GM12878 (cell line): ENCODE measurements at places on chromosomes 6 and 20.

- DNase-seq, result no peak
Observed at GRCh38 chr20:38727607-38728190, 3.4 kb downstream of the SLC32A1 start.

DNA sequence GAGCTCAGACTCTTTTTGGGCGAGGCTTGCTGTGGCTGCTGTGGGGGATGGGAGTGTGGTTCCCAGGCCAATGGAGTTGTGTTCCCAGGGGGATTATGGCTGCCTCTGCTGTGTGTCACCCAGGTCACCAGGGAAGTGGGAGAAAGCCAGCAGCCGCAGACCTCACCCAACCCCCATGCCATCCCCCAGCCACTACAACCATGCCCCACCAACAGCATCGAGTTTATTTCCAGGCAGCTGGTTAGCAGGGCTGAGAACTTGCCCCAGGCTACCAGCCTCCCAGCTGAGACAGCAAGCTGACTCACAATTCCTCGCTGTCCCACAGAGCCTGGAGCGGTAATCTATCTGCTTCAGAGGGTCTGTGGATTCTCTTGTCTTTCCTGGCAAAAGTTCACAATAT, 331.7 kb downstream of the FRK start:
- DNase-seq, result no peak

DNA sequence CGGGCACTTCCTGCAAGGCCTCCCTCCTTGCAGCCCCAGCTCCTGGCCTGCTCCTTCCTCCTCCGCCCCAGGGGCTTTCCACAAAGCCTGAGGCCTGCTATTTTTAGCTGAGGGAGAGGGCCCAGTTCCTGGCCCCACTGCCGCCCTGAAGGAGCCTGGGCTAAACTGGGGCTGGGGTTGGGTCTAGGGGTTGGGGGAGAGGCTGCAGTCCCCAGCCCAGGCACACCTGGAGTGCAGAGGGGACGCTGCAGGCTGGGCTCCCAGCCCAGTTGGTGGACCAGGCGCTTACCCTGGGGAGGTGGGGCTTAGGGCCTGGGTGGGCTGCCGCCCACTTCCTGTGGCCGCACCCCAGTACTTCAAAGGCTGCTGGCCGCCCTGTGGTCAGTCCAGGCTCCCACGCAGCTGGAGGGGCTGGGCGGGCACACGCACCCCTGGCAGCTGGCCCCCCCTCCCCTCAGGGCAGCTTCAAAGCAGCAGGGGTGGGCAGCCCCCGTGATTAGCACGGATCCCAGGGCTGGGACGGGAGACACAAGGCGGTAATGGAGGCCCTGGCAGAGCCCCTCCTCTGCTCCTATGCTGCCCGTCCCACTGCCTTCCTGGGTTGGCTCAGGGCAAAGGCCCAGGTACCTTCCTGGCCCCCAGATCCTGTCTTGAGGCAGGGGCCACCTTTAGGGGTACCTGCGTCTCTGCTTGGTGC, 7.1 kb upstream of the ABHD16B start:
- no peak for DNase-seq

- no peak for DNase-seq
Observed at GRCh38 chr6:127198549-127198948, 68.1 kb upstream of the RNF146 start.

- DNase-seq, result no peak
Observed at GRCh38 chr6:13445005-13445743, 42.2 kb downstream of the GFOD1 start.

- DNase-seq, result no peak
Observed at GRCh38 chr6:89002523-89002922, 39.1 kb upstream of the RNGTT start.

DNA sequence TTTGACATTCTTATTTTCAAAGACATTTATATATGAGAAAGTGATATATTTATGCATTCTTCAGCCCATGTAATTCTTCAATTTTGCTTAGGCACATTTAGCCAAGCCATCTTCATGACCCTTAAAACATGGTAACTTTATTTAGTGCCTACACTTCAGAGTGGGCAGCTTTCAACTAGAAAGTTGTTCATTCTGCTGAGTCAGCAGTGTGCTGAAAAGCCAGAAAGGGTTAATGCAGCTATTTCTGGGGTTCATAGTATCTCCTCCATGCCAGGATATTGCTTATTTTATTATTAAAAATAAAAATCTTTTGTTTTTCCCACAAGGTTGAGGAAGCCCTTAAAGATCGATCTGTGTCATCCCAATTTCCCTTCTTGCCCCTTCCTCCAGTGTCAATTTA, 79.2 kb downstream of the EDN1 start:
- DNase-seq, result no peak

DNA sequence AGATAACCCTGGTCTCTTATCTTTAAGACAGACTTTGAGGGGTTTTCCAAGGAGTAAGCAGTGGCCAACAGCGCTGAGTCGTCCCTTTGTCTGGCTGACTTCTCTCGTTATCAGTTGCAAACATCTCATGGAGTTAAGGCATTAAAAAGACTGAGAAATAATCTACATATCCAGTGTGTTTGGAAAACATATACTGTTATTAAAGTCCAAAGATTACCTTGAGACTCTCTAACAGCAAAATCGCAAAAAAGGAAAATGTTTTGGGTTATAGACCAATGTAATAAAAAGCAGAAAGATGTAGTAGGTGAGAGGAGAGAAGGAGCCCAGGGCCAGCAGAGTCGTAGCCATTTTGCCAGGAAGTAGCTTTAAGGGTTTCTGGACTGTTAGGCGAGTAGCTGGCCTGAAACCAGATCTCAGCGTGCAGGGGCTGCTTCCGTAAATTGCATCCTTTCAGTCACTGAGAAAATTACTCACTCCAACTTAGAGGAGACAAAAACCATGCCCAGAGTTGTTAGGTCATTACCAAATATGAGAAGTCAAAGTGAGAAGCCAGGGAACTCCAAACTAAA, 24.6 kb downstream of the MYLK4 start:
- DNase-seq, result peak; percentile 28

- no peak for DNase-seq
Observed at GRCh38 chr20:54263116-54263690, 55.3 kb downstream of the PFDN4 start.

DNA sequence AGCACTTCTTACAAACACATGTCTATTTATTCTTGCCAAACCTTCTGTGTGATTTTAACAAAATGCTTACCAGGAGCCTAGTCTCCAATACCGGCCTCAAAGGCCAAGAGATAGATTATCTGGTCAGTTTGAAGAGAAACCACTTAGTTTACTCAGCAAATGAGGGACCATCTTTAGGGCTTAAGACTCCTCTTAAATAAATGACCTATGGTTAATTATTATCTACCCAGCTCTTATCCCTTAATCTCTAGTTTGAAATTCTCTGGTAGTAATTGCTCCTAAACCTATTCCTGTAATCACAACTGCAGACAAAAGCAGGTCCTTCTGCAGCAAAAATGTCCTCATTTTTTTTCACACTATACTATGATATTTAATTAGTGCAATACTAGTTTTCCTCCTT, 301.8 kb downstream of the KIF16B start:
- no peak for DNase-seq

DNA sequence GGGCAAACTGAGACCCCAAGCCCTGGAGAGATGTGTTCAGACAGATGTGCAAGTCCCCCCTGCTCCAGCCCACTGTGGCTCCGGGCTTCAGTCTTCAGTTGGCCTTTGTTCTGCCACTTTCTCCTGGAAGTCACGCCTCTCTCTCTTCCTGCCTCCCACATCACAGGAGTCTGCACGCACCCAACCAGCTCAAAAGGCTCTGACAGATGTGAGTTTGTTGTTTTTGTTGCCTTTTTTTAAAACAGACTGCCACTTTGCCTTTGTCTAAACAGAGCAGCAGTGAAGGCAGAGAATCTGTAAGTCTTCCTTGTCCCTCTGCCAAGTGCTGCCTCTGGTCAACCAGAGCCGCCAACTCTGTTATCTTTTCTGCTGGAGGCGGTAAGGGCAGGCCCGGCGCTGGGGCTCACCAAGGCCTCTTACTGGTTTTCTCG, 149.7 kb downstream of the TFAP2C start:
- DNase-seq, result no peak

GRCh38 chr20:38673725-38674091, 50.6 kb upstream of the SLC32A1 start:
- no peak for DNase-seq

DNA sequence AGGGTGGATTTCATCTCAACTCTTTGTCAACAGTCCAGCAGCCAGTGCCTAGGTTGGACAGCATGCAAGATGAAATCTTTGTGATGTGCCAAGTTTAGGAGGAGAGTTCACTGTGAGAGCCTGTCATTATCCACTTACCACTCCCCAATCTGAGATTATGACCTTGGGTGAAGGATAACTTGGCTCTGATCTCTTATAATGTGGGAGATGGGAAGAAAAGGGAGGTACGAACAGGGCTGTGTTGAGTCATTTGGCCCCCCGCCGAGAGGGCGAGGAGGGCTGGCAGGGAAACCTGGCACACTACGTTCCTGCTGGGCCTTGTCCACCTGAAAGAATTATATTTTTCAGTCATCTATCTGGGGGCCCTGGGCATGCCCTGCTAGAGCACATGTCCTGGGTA, 35.8 kb downstream of the LAMA4 start:
- no peak for DNase-seq

DNA sequence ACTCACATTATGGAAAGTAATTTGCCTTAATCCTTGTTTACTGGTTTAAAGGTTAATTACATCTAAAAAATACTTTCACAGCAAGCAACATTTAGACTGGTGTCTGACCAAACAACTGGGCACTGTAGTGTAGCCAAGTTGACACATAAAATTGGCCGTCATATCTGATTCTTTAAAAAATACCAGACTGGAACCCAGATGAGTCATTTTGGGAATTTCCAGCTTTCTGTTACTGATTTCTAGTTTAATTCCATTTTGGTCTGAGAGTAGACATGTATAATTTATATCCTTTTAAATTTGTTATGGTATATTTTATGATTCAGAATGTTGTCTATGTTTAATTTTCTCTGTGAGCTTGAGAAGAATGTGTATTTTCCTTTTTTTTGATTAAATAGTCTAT, 44.1 kb downstream of the SCP2D1 start:
- DNase-seq, result no peak

GRCh38 chr6:147136057-147136456, 68.2 kb upstream of the STXBP5 start:
- no peak for DNase-seq

DNA sequence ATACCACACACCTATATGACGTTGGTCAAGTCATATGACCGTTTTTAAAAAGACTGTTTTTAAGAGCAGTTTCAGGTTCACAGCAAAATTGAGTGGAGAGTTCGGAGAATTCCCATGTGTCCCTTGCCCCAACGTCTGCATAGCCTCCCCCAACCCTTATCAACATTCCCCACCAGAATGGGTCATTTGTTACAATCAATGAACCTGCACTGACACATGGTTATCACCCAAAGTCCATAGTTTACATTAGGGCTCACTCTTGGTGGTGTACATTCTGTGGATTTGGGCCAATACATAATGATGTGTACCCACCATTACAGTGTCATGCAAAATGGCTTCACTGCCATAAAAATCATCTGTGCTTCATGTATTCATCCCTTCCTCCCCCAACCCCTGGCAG, 52.0 kb downstream of the ZBTB2 start:
- DNase-seq, result no peak

- DNase-seq, result no peak
Observed at GRCh38 chr20:23212011-23212410, 125.9 kb upstream of the CD93 start.

- DNase-seq, result peak; percentile 11
Observed at GRCh38 chr6:152552616-152553209, 84.4 kb downstream of the SYNE1 start.

GRCh38 chr6:155402656-155403304, 52.9 kb downstream of the NOX3 start:
- no peak for DNase-seq

DNA sequence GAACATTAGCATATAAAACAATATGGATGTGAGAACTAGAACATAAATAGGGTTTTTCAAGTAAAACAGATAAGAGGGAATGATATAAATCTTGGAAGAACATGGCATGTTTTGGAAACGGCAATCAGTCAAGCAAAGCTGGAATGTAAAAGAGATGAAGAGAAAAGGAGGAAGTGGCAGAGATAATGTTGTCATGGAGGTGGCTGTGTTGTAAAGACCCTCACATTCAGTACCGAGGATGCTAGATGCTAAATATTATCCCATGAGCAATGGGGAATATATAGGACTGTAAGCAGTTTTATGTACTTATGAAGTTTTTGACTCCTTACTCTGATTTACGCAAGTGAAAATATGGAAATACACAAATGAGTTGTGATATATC, 702 bp upstream of the RHAG start:
- DNase-seq, result no peak

GRCh38 chr20:60053125-60053817, 95.0 kb downstream of the CDH26 start:
- DNase-seq, result no peak

- no peak for DNase-seq
Observed at GRCh38 chr6:167968091-167968490, 29.4 kb upstream of the KIF25 start.

GRCh38 chr6:110512991-110513390, 36.6 kb upstream of the SLC22A16 start:
- DNase-seq, result no peak

GRCh38 chr6:159461998-159462397, 231.0 kb downstream of the SOD2 start:
- DNase-seq, result no peak

DNA sequence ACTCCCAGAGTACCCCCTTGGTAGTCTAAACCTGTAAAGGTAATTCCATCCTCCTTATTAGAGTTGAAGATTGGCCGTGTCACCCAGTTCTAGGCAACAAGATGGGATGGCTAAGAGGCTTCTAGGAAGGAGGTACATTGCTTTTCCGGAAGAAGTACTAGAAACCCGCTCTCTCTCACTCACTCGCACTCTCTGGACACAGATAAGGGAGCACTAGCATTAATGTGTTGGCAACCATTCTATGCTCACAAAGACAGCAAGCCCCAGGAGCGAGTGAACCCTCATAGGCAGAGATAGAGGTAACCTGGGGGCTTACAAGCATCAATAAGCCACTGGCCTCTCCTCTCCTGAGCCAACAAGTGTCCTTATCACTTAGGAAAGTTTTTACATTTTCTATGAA, 503.2 kb upstream of the JARID2 start:
- DNase-seq, result no peak

DNA sequence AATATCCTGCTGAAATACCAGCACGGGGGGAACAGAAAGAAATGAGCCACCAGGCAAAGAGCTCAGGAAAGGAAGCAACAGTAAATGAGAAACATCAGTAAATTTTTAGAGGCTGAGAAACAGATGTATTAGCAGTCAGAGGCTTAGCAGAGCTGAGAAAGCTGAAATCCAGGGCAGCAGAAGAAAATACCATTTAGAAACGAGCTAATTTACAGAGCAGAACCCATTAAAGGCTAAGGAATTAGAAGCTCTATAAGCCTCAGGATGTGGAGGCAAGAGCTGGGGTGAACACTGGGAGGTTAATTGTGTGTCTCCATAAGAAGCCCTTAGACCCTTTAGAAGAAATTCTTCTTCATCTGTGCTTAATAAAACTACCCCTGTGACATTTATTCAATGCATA, 178.6 kb upstream of the RGS17 start:
- no peak for DNase-seq

DNA sequence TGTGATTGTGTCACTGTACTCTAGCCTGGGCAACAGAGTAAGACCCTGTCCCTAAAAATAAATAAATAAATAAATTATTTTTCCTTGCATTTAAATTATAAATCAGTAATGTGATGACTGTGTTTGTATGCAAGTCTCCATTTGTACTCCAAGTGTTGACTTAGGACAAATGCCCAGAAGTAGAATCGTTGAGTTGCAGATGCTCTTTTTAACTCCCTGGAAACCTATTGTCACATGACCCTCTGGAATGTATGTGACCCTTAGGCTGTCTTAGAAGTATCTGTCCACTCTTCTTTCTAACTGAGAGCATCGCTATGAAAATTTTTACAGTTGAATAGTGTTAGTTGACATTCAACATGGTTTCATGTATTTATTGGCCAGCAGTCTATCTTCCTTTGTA, 18.8 kb downstream of the OR2A4 start:
- DNase-seq, result no peak
